Muscle of back (tissue), 13 donors: ENCODE measurements at places on chromosomes 6 and 20.

DNA sequence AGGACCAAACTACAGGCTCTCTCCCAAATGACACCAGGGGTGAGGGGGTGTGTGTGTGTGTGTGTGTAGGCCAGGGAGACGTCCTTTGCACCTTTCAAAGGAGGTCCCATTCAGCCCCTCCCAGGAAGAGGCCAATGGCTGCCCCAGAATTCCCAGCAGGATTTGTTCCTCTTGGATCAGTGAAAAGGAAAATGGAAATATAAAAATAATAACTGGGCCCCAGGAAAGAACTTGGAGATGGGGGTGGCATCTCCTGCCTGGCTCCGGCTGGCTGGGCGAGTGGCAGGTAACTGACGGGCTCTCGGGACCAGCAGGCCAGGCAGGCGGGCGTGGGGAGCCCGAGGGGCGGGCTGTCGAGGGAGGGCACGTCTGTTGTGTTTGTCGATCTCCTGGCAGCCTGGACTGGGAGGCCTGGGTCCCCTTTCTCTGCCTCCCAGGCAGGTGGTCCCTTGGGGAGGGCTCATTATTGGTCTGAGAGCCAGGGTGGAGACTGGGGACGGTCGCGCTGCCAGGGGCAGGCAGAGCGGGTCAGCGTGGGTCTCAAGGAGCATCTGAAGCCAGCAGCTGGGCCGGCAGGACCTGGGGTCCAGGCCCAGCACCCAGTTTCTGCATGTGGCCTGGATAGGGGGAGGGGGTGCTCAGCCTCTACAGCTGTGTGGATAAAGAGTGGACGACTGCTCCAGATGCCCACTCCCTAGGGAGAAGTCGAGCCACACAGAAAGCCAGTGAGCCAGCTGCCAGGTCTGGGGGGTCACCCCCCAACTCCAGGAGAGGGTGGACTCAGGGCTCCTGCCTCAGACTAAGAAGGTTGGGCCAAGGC is 3.1 kb downstream of the NOL4L start:
- DNase-seq, result no peak

DNA sequence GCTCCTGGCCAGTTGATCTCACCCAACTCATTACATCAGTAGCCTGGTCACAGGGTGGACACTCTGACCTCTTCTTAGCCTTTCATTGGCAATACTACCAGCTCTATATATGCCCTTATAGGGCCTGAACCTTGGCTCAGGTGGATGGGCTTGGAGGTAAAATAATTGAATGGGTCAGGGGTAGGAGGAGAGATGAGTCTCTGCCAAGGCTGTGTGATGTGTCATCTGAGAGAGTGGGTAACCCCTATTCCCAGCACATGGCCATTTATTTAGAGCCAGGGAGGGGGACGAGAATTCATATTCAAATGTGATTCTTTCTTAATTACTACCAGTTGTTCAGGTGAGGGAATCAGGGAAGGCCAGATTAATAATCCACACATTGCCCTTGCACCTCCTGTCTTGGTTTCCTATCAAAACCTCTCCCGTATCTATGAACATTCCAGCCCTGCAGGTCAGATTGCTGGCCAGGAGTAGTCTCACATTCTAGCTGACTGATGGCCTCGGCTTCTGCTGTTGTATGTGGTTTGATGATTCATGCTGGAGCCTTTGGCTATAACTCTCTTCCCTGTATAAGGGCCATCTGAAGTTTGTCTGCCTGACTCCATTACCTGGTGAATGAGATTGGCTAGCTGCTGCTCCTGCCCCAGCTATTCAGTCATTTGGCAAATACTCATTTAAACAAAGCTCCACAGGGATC is 13.4 kb downstream of the C20orf173 start:
- peak; percentile 49 for DNase-seq

DNA sequence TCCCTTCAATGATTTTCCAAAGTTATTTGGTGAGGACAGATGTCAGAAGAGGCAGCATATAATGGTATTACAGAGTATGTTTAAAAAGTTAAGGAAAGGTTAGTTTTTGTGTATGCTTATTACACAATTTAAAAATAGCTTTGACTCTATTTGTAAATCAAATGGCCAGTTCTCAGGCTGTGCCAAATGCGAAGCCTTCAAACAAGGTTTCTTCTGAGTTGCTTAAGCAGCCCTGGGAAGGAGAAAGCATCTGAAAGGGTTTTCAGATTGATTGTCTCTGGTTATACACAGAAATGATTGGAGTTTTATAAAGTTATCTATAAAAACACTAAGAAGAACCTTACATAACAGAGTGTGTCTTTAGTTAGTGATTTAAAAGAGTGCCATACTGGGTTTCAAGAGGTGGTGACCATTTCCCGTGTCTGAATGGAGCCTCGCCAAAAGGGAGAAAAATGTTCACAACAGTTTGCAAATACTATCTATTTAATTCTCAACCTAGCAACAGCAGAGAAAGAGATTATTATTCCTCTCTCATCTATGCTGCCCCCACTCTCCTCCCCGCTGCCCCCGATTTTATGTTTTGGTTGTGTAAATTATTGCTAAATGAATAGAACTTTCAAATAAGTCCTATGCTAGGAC is 16.7 kb downstream of the CD109 start:
- DNase-seq, result no peak

DNA sequence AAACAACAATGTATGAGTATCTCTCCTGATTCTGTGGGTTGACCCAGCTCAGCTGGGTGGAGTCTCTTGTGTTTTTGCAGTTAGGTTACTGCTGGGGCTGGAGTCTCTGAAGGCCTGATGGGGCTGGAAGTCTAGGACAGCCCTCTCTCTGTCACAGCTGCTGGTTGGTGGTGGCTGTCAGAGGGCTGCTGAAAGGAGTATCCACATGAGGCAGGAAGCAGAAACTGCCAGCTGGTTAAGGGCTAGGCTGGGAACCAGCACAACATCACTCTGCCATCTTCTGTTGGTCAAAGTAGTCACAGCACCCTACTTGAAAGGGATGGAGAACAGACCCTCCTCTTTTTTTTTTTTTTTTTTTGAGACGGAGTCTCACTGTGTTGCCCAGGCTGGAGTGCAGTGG is 10.0 kb upstream of the PACSIN1 start:
- DNase-seq, result no peak

DNA sequence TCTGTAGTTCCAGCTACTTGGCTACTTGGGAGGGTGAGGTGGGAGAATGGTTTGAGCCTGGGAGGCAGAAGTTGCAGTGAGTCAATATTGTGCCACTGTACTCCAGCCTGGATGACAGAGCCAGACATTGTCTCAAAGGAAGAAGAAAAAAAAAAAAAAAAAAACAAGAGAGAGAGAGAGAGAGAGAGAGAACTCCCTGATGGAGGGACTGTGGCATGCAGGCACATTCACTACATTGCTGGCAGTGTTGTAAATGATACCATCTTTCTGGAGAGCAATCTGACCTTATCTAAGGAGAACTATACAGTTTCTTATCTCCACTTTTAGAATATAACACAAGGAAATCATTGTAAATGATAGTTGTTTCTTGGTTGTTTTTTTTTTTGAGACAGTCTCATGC is 85.1 kb downstream of the MDN1 start:
- DNase-seq, result no peak

DNA sequence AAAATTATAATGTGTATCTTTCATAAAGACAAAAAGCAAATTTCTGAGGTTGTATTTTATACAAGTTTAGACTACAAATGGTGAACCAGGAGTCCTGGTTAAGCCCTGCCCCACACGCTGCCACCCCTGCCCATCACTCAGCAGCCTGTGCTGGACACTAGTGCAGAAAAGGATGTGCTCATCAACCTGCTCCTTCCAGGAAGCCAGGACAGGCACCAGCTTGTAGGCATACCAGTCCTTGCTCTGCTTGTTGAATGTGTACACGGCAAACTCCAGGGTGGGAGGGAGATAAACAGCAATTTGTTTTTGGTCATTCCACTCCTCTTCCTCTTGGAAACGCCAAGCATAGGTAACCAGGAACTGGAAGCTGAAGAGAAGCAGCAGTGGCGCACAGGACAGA is 18.1 kb downstream of the CST9L start:
- DNase-seq, result no peak

DNA sequence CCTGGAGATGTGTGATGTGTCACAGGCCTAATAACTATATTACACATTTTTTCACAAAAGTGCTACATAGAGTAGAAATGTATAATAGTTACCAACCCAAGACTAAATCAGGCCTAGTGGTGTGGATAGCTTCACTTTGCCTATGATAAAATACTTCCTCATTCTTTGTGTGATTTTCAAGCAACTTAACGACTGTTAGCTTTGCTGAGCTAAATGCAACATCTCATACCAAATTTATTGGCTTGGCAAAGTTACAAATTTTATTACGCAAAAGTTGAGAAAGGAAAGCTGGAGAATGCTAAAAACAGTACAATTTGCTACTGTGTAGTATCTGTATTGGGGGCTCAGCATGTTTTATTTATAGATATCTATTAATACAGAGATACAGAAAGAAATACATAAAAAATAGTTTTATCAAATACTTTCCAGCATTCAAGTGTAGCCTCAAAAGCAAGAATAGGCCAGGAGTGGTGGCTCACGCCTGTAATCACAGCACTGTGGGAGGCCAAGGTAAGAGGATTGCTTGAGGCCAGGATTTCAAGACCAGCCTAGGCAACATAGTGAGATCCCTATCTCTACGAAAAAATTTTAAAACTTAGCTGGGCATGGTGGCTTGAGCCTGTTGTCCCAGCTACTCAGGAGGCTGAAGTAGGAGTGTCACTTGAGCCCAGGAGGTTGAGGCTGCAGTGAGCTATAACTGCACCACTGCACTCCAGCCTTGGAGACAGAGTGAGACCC is 3.6 kb upstream of the EDN1 start:
- no peak for DNase-seq

DNA sequence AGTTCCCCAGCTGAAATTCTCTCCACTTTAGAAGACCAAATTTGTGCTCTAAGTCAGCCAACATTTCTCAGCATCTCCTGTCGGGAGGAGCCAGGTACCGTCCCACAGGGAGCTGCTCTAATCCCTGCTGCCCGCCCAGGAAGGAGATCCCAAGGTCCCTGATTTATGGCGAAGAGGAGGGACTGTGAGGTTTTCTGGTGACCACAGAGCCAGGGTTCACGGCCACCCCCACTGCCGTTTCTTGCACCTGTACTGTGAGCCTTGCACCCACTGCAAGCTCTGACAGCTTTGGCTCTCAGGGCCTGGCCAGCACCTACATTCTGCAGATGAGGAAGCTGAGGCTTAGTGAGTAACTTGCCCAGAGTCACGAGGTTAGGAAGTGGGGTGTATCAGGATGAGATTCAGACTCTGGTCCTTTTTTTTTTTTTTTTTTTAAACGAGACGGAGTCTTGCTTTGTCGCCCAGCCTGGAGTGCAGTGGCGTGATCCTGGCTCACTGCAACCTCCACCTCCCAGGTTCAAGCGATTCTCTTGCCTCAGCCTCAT is 34.9 kb downstream of the FOXC1 start:
- DNase-seq, result no peak

DNA sequence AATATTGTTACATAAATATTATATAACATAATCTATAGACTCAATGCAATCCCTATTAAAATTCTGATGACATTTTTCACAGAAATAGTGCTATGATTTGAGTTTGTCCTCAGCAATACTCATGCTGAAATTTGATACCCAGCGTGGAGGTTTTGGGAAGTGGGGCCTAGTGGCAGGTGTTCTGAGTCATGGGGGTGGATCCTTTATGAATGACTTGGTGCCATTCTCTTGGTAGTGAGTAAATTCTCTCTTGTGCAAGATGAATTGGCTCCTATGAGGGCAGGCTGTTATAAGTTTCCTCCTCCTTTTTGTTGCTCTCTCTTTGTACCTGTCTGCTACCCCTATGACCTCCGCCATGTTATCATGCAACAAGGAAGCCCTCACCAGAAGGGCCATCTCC is 65.8 kb downstream of the SHPRH start:
- no peak for DNase-seq

DNA sequence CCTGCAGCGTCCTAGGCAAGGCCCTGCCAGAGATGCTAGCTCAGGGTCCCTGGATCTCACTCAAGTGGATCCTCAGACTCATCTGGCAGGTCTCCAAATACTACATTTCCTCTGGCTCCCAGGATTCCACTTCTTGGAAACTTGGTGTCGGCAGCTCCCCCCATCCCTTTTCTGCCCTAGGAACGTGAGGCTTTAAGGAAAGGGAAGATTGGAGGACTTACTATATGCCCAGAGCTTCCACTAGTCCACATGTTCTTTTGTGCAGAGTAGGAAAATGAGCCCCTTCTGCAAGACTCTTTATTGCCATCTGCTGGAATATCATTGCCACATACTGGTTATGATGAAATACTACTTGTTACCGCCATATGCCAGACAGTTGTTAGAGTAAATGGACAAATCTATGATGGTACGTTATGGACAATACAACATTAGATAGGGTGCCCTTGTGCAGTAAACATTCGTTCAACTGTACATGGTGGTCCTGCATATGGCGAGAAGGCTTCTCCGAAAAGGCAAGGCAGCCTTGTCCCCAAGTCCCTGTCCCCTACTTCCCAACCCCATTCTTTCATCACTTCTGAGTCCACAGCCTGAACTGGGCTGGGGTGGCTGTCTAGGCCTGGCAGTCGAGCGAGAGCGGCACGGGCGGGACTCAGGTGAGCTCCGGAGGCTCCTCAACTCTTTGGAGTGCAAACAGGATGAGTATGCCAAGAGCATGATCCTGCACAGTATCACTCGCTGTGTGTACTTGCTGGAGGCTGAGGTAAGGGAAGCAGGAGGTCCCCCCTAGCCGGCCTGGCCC is 780 bp downstream of the ARMC12 start:
- DNase-seq, result peak; percentile 87

GRCh38 chr6:148693882-148694484 is 52.8 kb upstream of the UST start:
- DNase-seq, result no peak

DNA sequence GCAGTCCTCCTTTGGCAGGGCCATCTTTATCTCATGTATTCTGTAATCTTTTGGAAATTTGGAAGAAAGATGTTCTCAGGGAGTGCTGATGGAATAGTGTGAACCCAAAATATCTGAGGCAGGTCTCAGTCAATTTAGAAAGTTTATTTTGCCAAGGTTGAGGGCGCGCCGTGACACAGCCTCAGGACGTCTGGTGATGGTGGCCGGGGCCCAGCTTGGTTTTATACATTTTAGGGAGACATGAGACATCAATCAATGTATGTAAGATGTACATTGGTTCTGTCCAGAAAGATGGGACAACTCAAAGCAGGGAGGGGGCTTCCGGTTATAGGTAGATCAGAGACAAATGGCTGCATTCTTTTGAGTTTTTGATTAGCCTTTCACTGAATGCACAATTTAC is 89.8 kb downstream of the ERMARD start:
- no peak for DNase-seq
